Fibroblast of gingiva (primary cell): ENCODE measurements at places on chromosomes 1 and 21.
A peak's percentile ranks its signal among the peaks of the same experiment; 100 is the strongest.

- peak; percentile 59 for DNase-seq
Observed at GRCh38 chr21:38505654-38506523, 7.6 kb upstream of the ERG start.

GRCh38 chr1:225608014-225608796 lies 44.7 kb downstream of the ENAH start:
- no peak for DNase-seq

- DNase-seq = no peak
Observed at GRCh38 chr1:248704606-248705005, 2.0 kb upstream of the OR14I1 start.

DNA sequence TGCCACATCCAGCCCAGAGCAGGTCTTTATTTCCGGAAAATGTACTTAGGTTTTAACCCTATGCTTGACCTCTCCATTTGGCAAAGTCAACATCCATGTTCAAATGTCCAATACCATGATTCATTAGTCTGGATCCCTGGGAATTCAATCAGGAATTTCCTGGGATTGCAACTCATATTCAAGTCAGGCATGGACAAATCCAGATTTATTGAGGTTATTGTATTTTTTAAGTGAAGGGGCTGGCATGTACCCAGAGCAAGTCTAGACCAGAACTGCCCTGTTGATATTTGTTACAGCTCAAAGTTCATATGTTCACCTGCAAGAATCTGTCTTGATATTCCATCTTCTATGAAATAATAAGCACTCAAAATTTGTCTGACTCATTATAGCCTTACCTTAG lies 521.1 kb downstream of the ADGRL2 start:
- DNase-seq = no peak

GRCh38 chr1:113990530-113990929 lies 11.3 kb downstream of the OLFML3 start:
- no peak for DNase-seq

- DNase-seq = no peak
Observed at GRCh38 chr21:38716088-38716487, 89.6 kb upstream of the ETS2 start.
